ENCODE measurements at places on chromosomes 4 and X.

GRCh38 chr4:6937201-6937600 is 27.6 kb downstream of the TBC1D14 start:
- DNase-seq, result no peak

DNA sequence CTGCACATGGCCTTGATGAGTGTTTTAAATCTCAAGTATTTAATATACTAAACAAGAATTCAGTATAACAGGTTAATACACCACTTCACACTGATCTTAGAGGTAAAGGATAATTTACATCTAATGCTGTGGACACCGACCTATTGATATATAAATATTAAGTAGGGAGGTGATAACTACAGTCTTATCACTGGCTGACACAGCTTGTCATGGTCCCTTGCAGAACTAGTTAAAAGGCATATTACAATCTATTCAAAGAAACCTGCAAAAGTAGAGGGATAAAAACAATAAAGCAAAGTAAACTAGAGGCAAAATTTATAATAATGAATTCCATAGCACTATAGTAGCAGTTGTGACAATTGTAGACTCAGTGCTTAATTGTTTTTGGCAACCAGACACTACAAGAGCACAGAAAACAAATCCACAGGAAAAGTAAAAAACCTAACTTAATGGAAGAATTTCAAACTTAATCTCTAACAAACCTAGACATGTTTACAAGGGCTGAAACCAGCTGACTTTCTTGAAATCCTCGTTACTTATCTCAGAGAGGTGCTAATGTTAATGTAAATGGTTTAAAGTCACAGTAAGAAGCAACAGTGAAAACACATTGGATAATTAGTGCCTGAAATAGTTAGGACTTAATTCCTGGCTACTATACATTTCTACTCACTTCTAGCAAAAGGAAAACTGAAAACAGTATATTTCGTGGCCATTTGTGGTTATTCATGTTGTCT is 25.0 kb downstream of the MFAP3L start:
- DNase-seq, result no peak

DNA sequence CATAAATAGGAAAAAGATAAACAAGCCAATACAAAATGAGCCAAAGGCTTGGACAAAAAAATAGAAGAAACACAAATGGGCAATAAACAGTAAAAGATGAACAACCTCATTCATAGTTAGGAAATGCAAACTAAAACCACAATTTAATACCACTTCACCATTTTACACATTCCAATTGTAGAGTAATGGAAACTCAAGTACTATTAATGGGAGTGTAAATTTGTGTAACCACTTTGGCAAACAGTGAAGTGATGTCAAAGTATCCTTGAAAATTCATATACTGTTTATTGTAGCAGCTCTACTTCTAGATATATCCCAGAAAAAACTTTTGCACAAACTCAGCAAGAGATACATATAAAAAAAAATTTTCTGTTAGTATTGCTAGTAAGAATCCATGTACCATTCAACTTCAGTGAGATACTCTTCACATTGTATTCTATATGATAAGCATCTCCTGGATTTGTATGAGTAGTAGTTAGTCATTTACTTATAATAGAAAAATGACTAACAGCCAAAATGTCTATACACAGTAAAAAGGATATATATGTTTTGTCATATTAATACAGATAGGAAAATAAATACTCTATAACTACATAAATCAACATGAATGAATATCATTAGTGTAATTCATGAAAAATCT is 229.8 kb downstream of the DKK2 start:
- no peak for DNase-seq

- DNase-seq, result no peak
Measured at GRCh38 chr4:77183777-77184420, 26.9 kb downstream of the CCNG2 start.

DNA sequence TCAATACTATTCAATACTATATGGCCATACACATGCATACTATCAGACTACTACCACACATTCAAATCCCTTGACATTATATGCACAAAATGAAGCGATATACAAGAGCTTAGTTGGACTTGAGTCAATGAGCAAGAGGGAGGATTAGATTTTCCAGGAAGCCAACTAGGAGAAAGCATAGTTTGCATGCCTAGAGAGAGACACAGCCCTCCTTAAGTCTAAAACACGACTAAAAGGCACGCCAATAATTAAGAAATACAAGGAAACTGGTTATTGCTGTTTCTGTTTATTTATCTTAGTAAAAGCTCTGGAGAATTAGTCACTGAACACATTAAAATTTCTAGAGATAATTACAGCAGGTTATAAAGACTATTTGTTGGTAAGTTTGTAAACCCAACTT is 21.8 kb downstream of the MBNL3 start:
- DNase-seq, result no peak

DNA sequence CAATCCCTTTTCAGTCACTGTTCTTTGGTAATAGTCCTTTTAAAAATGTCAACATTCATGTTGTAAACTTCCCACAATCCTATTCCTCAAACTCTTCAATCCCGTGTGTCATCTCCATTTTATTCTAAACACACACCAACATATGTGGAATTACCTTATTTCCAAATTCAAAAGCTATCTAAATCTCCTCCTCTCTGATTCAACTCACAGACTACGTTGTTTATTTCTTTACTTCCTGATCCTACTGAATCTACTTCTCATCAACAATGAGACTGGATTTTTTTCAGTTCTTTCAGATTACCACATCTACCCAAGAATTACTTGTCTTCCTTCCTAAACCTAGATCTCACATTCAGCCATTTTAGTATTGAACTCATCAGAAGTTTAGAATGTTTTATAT is 188.2 kb downstream of the GABRB1 start:
- DNase-seq, result no peak

GRCh38 chr4:80133240-80133783 is 60.3 kb upstream of the ANTXR2 start:
- no peak for DNase-seq

GRCh38 chrX:110006161-110006560 is 3.2 kb downstream of the TMEM164 start:
- no peak for DNase-seq

GRCh38 chrX:130100180-130100579 is 10.1 kb downstream of the ELF4 start:
- no peak for DNase-seq

DNA sequence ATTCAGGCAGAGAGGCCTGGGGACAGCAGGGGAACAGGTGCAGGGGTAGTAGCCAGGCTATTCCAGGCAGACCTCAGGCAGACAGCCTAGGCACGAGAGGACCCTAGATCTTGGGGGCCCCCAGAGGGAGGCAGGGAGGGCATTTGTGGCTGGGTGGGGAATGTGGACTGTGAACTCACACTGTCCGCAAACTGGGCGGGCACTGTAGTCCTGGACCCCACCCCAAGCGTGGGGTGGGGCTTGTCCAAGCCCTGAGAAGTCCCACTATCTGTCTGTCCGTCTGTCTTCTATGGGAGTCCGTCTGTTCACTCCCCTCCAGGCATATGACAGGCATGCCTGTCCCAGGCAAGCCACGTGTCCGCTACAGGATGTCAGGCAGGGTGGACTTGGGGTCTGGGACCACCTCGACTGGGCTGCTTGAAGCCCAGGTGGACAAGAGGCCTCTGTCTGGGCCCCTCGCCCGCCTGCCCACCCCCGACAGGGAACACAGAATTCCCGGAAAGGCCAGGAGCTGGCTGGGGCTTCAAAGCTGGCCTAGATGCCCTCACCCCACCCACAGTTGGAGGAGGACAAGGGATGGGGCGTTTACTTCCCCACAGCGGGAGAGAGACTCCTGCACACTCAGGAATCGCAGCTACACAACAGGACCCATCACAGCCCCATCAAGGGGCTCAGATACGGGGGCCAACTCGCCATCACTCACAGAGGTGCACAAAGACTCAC is at the start of gene SLC38A5:
Gene SLC38A5, minus strand, starts transcription at position 151 of the 723 bp plus-strand sequence. CDS start 2,336 bp downstream, outside the sequence.
- DNase-seq, result no peak

DNA sequence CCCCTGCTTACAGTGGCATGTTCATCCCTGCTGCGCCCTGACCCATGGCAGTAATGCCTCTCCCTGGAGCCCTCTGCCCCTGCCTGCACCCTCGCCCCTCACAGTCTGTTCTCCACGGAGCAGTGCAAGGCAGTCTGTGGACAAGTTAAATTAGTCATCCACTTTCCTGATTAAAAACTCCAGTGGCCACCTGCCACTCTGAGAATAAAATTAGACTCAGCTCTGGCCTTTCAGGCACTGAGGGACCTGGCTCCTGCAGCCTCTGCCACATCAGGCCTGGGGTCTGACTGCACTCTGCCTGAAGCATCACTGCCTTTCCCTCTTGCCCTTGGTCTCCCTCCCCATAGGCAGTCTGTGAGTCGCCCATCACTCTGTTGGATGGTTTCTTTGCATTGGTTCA is 53.6 kb downstream of the GRK4 start:
- DNase-seq, result no peak

- no peak for DNase-seq
Measured at GRCh38 chr4:5969777-5970176, 48.5 kb downstream of the C4orf50 start.

DNA sequence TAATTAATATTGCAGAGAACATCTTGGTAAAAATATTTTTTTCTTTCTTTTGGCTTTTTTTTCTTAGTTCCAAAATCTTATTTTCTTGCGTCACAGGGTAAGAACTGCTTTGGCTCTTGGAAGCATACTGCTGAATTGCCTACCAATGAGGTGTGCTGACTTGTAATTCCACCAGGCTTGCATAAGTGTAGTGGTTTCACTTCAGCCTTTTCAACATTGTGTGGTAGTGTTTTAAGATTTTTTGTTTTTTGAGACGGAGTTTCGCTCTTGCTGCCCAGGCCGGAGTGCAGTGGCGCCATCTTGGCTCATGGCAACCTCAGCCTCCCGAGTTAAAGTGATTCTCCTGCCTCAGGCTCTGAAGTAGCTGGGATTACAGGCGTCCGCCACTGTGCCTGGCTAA is 42.4 kb downstream of the N4BP2 start:
- no peak for DNase-seq

DNA sequence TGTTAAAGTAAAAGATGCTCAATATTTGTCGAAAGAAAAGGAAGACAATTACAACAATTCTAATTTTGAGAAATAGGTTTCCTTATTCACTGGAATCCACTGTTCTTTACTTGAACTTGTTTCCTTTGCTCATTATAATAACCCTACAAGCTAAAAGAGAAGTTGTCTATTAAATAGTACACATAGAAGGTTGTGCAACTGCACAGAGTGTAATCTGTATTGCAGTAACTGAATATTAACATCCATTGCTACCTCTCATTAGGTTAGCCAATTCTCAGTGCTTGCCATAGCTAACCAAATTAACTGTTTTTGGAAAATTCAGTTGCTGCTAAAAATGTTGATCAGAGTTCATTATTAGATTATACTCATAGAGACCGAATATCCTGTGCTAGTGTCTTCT is 120.0 kb downstream of the PDLIM5 start:
- no peak for DNase-seq

- no peak for DNase-seq
Measured at GRCh38 chrX:57918750-57919436, 8.6 kb upstream of the ZXDA start.

GRCh38 chr4:127188847-127189246 is 443.9 kb upstream of the INTU start:
- DNase-seq, result no peak

DNA sequence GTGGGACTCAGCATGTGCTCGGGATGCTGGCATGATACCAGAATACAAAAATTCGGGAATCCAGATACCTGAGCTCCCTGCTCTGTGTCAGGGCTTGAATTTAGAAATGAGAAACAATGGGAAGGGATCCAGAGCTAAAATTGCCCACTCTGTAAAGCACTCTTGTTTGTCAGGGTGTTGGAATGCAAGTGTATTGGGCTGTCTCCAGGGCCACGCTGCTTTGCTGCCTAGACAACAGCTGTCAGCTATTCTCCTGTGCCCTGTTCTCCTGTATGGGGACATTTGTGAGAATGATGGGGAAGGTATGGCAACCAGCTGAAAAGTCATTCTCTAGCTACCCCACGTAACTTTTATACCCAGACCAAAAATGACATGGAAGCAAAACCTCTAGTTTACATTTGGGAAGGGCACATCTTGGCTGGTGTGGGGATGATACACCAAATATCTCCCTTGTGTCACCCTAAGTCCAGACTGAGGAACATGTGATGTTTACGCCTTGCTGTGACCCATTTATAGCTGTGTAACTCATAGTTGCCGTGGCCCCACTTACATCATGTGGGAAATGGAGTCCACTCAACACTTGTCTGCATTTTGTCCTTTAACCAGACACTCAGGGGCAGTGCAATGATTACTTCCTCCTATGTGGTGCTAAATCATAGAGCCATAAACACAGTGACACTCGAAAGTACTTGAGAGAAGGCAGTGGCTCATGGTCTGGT is 46.6 kb downstream of the SMPX start:
- no peak for DNase-seq

- no peak for DNase-seq
Measured at GRCh38 chr4:74181219-74181618, 23.3 kb downstream of the MTHFD2L start.

- no peak for DNase-seq
Measured at GRCh38 chr4:139851133-139851532, 185.5 kb downstream of the MGST2 start.

DNA sequence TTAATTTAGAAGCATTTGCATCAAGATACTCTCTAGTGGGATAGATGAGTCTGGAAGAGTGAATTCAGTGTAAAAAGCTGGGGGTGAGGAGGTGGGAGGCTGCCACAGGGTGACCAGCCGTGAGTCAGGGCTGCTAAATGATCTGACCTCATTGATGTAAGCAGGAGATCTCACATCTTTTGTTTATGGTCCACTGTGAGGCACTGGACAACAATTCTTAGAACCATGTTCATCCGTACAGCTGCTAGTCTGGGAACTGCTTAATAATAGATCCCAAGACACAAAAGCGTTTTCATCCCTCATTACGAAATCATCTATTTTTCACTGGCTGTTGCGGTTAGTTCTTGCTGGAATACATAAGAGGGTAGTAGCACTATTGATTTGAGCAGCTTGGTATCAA is 14.1 kb downstream of the KLF3 start:
- no peak for DNase-seq

- no peak for DNase-seq
Measured at GRCh38 chr4:5968246-5968645, 50.0 kb downstream of the C4orf50 start.

GRCh38 chr4:184740980-184741391 is 7.1 kb upstream of the CENPU start:
- no peak for DNase-seq

- no peak for DNase-seq
Measured at GRCh38 chr4:17058536-17058915, 160.1 kb upstream of the LDB2 start.

GRCh38 chrX:2513121-2513664 is 12.4 kb upstream of the DHRSX start:
- DNase-seq, result no peak

DNA sequence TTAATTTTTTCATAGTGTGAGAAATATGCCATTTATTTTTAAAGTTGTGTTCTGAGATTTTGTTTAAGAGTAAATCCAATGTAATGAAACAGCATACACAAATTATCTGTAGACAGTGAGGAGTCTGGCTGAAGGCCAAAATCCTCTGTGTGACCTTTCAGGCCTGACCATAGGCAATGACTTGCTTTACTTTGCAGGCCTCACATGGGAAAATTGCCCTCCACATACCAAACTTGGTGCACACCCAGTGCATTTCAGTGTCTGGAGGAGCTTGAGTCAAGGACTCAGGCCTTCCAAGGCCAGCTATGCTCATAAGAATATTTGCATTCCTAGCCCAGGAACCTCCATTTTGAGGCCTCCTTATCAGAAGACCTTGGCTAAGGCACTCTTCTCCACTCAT is 430.1 kb downstream of the GABRG1 start:
- no peak for DNase-seq

GRCh38 chrX:21764008-21764407 is 6.1 kb upstream of the SMPX start:
- DNase-seq, result no peak
